T follicular helper cell (primary cell): ENCODE measurements at places on chromosomes 12 and 14.

- no peak for DNase-seq
These were observed 24.2 kb downstream of the TMEM30B start for GRCh38 chr14:61256826-61257468.

DNA sequence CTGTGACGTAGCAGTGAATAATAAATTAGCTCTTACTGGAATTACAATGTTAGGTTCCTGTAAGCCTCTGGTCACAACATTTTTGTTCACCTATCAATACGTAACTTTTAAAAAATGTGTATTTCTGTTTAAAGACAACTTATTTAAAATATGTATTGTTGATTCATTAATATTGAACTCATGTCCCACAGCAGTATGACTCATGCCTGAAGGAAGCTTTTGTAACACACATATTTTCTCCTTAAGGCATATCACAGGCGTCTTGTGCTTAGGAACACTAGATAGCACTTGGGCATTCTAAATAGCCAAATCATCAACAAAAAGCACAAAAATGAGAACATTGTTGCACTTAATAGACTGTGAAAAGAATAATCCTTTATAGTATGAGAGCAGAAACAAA lies 92.5 kb downstream of the GPHN start:
- DNase-seq: no peak

DNA sequence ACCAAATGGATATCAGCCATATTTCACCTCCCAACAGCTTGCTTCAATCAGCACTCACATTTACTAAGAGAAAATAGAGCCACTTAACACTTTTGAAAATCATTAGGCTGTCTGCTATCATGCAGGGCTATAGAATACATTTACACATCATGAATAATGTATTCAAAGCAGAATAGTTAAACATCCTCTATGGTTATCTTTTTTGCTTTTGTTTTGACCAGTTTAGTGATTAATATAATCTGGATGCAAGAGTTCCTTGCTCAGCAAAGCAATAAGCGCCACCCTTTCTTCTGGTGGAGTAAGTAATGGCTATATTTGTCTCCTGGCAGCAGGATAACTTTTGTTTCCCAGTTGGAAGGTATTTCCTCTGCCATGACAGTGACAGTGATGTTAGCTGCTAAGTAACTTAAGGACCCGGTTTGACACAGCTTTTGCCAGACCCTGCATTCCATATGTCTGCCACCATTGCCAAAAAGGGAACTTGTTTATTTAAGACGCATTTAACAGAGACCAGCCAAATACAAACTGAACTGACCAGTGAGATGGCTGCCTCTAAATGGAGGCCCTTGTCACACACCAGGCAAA lies 70.3 kb upstream of the NR2C1 start:
- DNase-seq: no peak

- DNase-seq: no peak
These were observed 16.3 kb downstream of the MARK3 start for GRCh38 chr14:103401223-103402214.

- no peak for DNase-seq
These were observed 176.3 kb downstream of the KSR2 start for GRCh38 chr12:117792471-117792870.

- DNase-seq: no peak
These were observed 213.6 kb upstream of the FSCB start for GRCh38 chr14:44720707-44721106.

- no peak for DNase-seq
These were observed 52.8 kb downstream of the PPFIBP1 start for GRCh38 chr12:27576667-27577347.

DNA sequence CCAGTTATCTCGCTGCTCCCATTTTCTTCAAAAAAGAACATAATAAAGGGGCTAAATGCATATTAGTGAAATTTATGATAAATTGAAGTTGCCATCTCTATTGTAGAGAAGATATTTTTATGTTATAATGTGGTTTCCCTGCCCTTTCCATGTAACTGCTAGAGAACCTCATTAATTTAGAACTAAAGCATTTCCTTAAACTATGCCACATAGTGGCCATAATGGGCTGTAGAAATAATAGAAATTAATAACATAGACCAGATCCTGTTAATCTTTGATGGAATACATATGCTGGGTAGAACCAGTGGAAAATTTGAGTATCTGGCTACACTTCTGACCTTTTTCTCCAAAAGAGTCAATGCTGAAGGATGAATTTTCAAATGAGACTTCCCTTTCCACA lies 376.7 kb downstream of the PDZRN4 start:
- no peak for DNase-seq

GRCh38 chr14:50095895-50096294 lies 20.5 kb downstream of the VCPKMT start:
- DNase-seq: no peak

- DNase-seq: peak; percentile 52
These were observed 43.9 kb downstream of the CCDC88C start for GRCh38 chr14:91373591-91374254.

GRCh38 chr14:89178800-89179535 lies 238.1 kb downstream of the FOXN3 start:
- DNase-seq: no peak

DNA sequence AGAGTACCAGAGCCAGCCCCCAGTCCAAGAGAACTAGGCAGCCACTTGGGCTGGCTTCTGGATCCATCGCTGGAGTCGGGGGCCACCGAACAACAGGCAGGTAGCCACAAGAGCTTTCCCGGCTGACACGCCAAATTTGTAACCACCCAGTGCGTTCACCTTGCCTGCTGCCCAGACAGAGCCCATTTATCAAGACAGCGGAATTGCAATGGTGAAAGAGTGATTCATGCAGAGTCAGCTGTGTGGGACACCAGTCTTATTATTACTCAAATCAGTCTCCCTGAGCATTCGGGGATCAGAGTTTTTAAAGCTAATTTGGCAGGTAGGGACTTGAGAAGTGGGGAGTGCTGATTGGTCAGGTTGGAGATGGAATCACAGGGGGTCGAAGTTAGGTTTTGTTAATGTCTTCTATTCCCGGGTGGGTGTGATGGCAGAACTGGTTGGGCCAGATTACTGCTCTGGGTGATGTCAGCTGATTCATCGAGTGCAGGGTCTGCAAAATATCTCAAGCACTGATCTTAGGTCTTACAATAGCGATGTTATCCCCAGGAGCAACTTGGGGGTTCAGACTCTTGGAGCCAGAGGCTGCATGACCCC lies 64.3 kb downstream of the PDE6H start:
- no peak for DNase-seq

DNA sequence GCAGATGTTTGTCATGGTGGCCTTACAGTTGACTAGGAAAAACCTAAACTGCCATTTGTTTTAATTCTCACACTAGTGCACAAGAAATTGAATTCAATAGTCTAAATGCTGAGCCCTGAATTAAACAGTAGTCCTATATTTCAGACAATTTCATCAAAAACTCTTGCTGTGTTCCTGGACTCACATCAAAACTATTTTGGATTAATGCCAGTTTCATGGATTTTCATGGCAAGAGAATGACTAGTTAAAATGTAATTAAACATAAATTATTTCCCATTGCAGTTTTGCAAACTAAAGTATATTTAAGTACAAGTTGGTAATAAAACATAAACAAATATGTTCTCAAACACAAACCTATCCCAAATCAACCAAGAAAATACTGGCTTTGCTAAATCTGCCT lies 468.0 kb upstream of the PRICKLE1 start:
- no peak for DNase-seq

- DNase-seq: no peak
These were observed 19.7 kb upstream of the NUDT4 start for GRCh38 chr12:93358058-93358457.

GRCh38 chr12:11875414-11875935 lies 195.3 kb upstream of the BCL2L14 start:
- no peak for DNase-seq

GRCh38 chr12:11555743-11556625 lies 93.5 kb upstream of the ETV6 start:
- no peak for DNase-seq

DNA sequence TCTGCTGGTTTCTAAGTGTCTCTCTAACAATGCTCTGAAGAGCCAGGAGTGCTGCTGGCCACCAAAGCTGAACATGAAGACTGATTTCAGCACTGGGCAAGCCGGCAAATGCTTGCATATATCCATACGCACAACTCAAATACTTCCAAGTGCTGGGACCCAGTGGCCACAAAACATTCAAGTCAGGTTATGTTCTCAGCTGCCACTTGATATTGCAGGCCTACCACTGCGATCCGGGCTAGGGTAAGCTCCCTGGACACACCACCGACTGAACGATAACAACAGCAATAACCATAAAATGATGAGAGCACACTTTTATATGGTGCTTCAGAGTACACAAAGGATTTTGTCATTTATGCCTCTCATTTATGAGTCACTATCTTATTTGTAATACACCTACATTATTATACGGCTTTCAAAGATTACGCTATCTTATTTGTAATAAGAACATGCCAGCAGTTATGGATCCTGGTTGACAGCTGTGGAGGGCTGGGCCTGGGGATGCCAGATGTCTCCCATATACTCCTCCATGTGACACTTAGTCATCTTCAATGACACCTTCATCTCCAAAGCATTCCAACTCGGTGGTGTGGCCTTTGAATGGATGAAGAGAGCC lies 35.5 kb downstream of the CRACR2A start:
- no peak for DNase-seq

GRCh38 chr12:121513464-121514183 lies 67.2 kb downstream of the KDM2B start:
- no peak for DNase-seq

- no peak for DNase-seq
These were observed 1.9 kb downstream of the SERPINA11 start for GRCh38 chr14:94450722-94451090.

DNA sequence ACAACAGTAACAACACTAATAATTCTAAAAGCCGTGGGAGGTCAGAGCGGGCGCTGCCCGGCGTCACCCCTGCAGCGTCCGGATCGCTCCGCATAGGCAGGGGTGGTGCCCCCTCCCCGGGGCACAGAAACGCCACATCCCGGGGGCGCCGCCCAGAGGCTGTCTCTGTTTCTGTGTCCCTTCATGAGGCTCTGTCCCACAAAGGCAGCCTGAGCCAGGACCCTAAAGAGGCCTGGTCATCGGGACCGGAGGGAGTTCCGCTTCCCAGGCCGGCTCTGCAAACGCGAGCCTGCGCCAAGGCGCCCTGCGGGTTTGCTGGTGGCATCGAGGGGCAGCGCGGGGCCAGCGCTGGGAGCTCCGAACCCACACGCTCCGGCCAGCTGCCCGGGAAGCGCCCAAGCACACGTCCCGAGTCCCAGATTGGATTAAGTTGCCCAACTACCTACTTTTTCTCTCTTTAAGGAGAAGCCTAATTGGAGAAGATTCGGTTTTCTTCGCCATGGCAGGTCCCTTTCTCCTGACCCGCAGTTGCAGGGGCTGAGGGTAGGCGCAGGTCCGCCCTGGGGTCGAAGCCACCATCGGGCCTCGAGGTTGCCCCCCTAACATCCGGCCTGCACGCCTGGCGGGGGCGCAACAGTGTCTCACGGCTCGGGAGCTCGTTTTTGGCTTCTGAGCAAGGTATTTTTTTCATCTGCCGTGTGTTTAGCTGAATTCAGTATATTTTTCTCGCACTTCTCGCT lies 421.7 kb downstream of the VRK1 start:
- DNase-seq: no peak

GRCh38 chr12:108101605-108102175 lies 27.4 kb upstream of the WSCD2 start:
- DNase-seq: no peak

GRCh38 chr12:6355491-6356373 lies 13.9 kb upstream of the TNFRSF1A start:
- DNase-seq: no peak

GRCh38 chr12:85273381-85274314 lies 6.4 kb upstream of the ALX1 start:
- DNase-seq: no peak

- DNase-seq: no peak
These were observed 1118.9 kb downstream of the VRK1 start for GRCh38 chr14:97916100-97916499.

GRCh38 chr12:38921025-38921677 lies 15.8 kb upstream of the CPNE8 start:
- DNase-seq: peak; percentile 3

- DNase-seq: no peak
These were observed 44.0 kb upstream of the REP15 start for GRCh38 chr12:27652174-27652763.

DNA sequence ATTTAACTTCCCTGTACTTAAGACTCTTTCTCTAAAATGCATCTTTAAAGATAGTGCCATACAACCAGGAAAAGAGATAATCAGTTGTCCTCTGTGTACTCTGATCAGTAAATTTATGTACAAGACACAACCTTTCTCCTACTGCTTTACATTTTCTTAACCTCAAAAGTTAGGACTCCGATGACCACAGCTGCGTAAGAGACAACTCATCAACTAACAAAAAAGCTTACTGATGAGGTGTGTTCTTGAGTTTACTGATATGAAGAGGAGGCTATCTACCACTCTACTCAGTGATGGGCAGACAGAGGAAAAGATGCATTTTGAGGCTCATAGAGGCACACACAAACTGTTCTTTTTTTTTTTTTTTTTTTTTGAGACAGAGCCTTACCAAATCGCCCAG lies 71.4 kb upstream of the HIF1A start:
- no peak for DNase-seq

DNA sequence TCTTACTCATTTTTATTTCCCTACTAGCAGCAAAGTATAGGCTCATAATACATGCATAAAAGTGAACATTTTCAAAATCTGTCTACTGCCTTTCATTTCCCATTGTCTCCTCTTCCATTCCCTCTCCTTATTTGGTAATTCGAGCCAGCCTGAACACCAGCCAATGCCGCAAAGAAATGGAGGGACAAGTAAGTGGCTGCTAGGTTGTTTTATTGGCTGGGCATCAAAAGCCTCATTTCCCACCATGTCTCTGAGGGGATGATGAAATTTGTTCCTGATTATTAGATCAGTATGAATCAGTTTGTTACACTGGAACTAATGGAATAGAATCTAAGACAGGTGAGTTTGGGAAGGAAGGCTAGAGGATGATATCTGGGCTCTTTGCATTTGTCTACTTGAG lies 143.5 kb downstream of the KCNA5 start:
- DNase-seq: no peak

- DNase-seq: no peak
These were observed 50.1 kb downstream of the GALNT9 start for GRCh38 chr12:132279184-132279889.

- DNase-seq: no peak
These were observed 137.0 kb downstream of the PIWIL1 start for GRCh38 chr12:130474599-130475269.

- DNase-seq: no peak
These were observed 340.2 kb upstream of the DDHD1 start for GRCh38 chr14:53493320-53493719.

DNA sequence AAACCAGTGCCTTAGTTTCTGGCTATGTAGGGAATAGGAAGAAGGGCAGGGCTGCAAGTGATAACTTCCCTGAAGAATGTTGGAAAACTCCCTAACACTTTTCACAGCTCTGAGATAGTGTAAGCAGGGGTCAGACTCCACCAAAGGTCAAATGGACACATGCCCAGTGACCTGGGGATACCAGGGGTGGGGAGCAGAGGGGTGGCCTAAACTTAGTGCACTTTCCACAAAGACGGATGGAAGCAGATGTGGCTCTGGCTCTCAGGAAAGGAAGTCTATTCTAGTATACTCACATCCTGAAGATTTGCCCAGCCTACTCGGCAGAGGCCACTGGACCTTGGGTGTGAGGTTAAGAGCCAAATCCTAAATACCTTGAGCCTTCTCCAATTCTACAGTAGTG lies 285.8 kb downstream of the NUAK1 start:
- no peak for DNase-seq
